Stimulated activated CD8-positive, alpha-beta memory T cell treated with anti-CD3 and anti-CD28 coated beads, Interleukin-15, amount 100 ng/mL, for 48 hours (primary cell): ENCODE measurements at places on chromosomes 3 and 15.

- no peak for DNase-seq
These were observed 115.0 kb downstream of the ALDH1A2 start for GRCh38 chr15:57950381-57950946.

DNA sequence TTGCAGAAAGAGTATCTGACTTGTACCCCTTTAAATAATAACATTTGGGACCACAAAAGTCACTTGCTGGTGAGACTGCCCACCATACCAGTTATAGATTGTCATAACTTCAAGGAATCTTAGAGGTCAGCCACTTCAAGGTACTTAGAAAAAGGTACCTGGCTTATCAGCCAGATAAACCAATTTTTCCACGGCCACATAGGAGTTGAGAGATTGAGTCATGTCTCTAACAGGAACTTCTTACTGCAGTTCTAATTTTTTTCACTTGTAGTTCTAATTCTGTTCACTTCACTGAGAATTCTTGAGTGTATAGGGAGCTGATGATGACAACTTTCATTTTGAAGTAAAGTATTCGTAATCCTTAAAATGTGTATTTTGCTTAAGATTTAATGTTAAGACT lies 317.1 kb upstream of the CBLB start:
- peak; percentile 11 for DNase-seq

DNA sequence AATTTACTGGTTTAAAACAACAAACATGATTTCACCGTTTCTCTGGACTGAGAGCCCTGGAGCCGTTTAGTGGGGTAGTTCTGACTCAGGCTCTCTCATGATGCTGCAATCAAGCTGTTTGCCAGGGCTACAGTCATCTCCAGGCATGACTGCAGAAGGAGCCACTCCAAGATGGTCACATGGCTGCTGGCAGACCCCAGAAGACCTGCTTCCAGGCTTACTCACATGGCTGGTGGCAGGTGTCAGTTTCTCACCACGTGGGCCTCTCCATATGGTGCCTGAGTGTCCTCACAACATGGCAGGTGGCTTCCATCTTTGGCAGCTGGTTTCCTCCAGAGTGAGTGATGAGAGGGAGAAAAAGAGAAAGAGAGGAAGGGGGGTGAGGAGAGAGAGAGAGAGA lies 378.3 kb upstream of the RGMA start:
- DNase-seq, result no peak

- DNase-seq, result no peak
These were observed 225.9 kb downstream of the OXSM start for GRCh38 chr3:26015752-26016151.

DNA sequence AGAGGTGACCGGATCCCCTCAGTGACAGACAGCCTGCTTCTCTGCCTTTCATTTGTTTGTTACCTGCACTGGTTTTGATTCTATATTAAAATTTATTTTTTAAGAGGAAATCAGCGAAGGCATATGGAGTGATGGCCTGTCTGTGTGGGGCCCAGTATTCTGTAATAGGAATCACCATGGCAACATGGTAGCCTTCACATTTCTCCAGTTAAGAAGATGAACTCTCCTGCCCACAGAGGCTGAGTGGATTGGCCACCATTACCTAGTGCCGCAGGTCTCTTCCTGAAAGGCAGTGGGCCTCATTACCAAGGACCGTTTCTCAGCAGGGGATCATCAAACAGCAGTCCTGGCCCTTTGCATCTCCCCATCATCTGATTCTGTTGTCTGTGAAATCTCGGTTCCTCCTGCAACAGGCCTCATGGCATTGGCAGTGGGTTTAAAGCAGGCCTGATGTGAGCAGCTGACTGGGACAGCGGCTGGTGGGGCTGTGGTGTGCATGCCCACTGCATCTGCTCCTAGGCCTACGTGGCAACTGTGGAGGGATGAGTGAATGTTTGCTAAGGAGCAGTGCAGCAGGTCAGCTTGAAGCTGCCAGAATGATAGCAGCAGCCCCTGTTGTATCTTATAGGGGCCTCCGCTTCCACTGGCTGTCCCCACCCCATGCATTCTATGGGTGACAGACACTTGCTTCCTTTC lies 114.5 kb downstream of the CHCHD6 start:
- no peak for DNase-seq

- DNase-seq, result no peak
These were observed 132.4 kb upstream of the LPP start for GRCh38 chr3:188021502-188022040.

DNA sequence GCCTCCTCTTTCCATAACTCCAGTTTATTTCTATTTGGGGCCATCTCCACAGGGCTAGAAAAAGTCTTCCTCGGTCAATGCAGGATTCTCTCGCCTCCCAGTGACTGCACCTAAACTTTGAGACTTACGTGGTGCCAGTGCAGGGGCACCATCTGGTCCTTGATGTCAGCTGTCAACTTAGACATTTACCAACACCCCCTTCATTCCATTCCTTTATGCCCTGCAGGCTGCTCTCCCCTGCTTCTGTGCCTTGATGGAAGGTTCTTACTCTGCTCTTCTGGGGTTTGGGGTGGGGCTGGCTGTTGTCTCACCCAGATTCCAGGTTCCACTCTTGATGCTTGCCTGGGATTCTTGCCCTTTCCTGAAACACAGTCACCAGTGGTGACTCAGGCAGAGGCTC lies 101.8 kb downstream of the ST8SIA2 start:
- no peak for DNase-seq

GRCh38 chr3:45381168-45381852 lies 7.1 kb upstream of the LARS2 start:
- peak; percentile 0 for DNase-seq

- DNase-seq, result no peak
These were observed 30.2 kb downstream of the SEMA7A start for GRCh38 chr15:74403588-74403919.

GRCh38 chr15:74799856-74800558 lies 12.6 kb upstream of the LMAN1L start:
- peak; percentile 77 for DNase-seq

- no peak for DNase-seq
These were observed 40.9 kb downstream of the TRPM1 start for GRCh38 chr15:31060429-31061140.

- no peak for DNase-seq
These were observed 33.5 kb upstream of the KPNA4 start for GRCh38 chr3:160598865-160599264.
